T-cell (primary cell): ENCODE measurements at places on chromosomes 3 and 15.

DNA sequence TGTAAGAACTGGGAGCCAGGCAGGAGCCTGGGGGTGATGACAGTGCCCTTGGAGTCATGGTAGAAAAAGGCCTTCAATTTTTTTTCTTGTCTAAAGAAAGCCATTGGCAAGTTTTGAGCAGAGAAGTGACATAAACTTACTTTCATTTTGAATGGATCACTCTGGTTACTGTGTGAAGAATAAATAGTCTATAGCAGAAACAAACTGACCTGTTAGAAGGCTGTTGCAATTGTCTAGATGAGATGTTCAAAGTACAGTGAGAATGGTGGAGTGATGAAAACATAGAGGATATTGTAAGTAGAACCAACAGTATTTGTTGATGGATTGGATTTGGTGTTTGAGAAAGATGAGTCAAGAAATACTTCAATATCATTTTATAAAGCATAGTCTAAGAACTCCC, 439.9 kb downstream of the TBL1XR1 start:
- DNase-seq, result no peak

DNA sequence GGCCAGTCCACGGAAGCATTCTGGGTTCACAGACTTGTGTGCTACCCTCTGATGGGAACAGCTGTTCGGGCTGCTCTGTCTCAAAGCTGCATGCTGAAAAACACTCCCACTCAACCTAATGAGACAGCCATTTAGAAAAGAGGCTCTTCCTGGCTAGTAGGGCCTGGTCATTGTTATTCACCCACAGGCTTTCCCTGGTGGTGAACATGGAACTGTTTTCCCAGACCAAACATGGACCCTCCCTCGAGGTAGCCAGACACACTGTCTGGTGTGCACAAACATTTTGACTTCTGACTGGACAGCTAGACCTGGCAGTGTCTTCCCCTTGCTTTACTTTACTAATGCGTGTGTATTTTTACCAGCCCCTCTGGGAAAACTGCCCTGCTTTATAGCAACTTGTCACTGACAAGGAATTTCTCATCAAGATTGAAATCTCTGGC, 39.0 kb downstream of the MECOM start:
- DNase-seq, result no peak

GRCh38 chr15:93085692-93086091, 3.3 kb downstream of the RGMA start:
- no peak for DNase-seq

- DNase-seq, result no peak
Measured at GRCh38 chr3:166955201-166955939, 424.7 kb downstream of the ZBBX start.

- no peak for DNase-seq
Measured at GRCh38 chr3:17055374-17056276, 170.9 kb downstream of the PLCL2 start.

GRCh38 chr15:25541228-25541627, 102.4 kb upstream of the UBE3A start:
- DNase-seq, result no peak

GRCh38 chr15:60486742-60487141, 7.8 kb upstream of the ICE2 start:
- no peak for DNase-seq

- DNase-seq, result no peak
Measured at GRCh38 chr3:126508564-126508964, 9.0 kb downstream of the UROC1 start.

GRCh38 chr3:189690237-189690636, 59.0 kb downstream of the TP63 start:
- no peak for DNase-seq

- DNase-seq, result no peak
Measured at GRCh38 chr3:192750201-192750600, 22.9 kb upstream of the FGF12 start.

GRCh38 chr3:13711911-13712650, 163.2 kb downstream of the FBLN2 start:
- no peak for DNase-seq

DNA sequence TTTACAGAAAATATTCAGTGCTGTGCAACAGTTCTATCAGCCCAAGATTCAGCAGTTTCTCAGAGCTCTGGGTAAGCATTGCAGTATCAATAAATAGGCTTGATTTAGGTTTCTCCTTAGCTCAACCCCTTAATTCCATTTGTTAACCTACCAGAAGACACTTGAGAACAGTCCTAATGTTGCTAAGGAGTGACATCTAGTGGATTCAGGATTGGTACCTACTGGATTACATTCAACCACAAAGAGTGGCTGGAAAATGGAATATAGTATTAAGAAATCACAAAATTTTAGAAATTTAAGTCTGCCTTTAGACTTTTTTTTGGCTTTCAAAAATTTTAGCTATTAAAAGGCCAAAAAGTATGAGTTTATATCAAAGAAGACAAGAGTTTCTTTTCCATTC, 34.7 kb downstream of the POLG start:
- no peak for DNase-seq
